ENCODE measurements at places on chromosomes 1 and 21.
A peak's percentile ranks its signal among the peaks of the same experiment; 100 is the strongest.

DNA sequence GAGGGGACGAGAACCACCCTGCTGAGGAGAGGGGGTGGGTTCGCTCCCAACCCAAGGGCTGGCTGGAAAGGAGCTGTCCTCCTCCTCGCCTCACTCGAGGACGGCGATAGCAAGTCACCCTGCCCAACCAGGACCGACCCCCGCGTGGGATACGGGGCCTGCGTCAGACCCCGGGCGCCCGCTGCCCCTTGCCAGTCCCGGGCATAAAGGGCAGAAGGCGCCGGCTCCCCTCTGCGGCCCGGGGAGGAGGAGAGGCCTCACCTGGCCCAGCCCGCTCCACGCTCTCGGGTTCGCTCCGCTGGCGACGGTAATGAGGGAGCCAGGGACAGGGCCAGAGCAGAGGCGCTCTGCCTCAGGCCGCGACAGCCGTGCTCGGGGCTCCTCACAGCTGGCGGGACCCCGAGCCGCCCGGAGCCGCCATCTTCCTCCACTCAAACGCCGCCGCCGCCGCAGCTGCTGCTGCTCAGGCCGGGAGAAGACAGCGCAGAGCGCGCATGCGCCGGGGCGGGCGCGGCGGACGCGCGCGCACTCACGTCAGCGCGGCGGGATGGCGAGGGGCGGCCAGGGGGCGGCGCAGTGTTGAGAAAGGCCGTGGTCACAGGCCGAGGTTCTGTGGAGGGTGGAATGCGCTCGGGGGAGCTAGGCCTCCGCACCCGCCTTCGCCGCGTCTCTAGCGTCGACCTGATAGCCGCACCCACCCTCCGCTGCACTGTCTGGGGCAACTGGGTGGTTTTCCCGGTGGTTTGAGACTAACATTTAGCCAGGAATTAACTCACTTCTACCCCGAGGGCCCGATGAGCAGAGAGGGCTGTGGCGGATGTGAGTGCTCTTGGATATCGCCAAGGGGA lies at the start of gene FBXO42:
Gene FBXO42, minus strand, starts transcription at position 487 of the 848 bp plus-strand sequence. CDS start 37,062 bp downstream, outside the sequence.
- DNase-seq = peak; percentile 90

GRCh38 chr1:17141441-17142197 lies 22.4 kb upstream of the PADI2 start:
- DNase-seq = no peak

DNA sequence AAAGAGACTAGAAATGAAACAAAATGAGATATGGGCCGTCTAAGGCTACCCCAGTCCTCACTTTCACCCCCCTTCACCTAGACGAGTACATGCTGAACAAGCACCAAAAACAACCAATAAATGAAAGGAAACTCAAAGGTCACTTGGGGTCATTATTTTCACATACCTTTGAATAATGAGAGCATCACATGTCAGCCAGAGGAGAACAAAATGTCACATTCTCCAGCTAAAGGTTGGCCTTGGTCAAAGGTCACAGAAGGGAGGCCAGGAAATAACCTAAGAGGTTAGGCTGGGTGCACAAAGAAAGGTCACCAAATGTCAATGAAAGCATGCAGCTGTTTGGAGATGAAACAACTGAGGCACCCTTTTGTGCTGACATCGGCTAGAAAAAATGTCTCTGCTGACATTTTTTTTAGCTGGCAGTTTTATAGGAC lies 288.7 kb upstream of the USP25 start:
- DNase-seq = no peak

GRCh38 chr1:108200687-108201051 lies 526 bp upstream of the SLC25A24 start:
- DNase-seq = peak; percentile 36

DNA sequence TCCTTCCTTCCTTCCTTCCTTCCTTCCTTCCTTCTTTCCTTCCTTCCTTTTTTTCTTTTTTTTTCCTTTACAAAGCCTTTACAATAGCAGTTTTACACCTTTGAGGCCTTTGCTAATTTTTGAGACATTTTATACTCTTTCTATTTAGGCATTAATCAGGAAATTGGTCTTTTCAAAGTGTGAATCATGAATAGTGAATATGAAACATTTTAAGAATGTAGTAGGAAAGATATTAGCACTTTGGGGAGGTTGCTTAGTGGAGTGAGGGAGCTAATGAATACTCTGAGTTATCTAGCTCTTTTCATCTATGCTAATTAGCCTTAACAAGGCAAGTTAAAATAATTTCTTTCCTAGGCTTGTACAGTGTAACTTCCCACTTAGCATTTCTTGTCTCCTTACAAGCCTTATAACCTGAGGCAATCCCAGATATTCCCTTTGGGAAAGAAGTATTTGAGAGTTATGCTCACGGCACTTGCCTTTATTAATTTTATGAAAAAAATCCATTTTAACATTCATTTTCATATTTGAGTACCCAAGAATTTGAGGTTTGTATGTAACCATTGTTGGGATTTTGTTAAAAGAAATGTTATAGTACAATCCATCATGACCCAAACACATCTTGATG lies 122.6 kb downstream of the NTNG1 start:
- no peak for DNase-seq

DNA sequence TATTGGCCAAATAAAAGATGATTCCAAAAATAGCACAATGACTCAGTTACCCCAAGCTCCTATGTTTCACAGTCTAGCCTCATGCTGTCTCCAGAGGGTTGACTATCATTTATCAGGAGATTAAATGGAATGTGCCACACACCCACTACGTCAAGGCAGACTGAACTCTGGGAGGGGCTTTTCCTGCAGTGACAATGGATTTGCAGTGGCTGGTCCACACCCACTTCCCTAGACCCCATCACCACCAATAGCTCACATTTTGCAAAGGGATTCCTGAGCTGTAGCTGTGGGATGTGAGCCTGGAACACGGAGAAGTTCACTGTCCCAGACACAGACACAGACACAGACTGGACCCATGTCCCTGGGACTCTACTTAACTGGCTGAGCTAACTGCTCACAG lies 77.1 kb downstream of the HLCS start:
- no peak for DNase-seq

GRCh38 chr1:39943471-39944290 lies 11.3 kb upstream of the MFSD2A start:
- DNase-seq = no peak

DNA sequence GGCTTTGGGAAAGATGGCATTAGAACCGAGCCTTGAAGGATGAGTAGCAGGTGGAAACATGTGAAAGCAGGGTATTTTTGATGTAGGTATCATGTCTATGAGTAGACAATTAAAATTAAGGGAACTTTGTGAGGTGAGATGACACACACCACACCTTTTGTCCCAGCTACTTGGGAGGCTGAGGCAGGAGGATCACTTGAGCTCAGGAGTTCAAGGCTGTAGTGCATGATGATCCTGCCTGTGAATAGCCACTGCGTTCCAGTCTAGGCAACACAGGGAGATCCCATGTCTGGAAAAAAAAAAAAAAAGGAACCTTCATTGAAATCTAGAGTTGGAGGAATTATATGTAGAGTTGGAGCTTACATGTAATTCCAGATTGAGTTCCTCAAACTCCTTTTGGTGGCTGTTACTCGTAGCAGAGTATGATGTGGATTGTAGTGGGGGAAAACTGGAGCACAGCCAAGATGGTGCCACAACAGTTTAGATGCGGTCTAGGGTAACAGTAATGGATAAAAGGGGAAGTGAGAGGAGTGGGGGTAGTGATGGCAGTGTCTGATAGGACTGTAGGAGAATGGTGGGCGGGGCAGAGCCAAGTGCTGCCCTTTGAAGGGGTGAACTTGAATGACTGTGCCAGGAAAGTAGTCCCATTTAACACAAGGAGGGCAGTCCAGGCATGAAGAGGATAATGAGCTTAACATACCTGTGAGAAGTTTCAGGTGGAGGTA lies 17.4 kb downstream of the AK4 start:
- DNase-seq = no peak

DNA sequence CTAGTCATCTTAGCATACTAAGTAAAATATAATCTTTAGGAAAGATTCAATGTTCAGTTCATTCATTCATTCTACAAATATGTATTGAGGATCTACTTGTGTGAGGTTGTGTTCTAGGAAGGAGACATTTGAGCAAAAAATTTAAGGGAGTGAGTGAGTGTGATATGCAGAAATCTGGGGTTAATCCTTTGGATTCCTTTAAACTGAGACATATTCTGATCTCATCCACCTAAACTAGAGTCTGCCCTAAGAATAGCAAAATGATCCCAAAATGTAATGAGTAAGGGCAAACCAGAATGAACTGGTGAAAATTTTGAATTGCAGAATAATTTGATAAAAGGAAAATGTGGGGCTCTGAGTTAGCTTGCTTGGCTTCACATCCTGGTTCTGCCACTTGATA lies 8.6 kb downstream of the UBE2U start:
- DNase-seq = no peak

GRCh38 chr1:214006845-214007244 lies 19.1 kb downstream of the PROX1 start:
- no peak for DNase-seq

GRCh38 chr21:39673163-39673562 lies 60.4 kb downstream of the B3GALT5 start:
- DNase-seq = no peak

- DNase-seq = no peak
Observed at GRCh38 chr1:153478692-153479618, 18.5 kb upstream of the S100A7 start.

Measured in NCI-H2171 (cell line).